ENCODE measurements at places on chromosomes 13 and 19.
A peak's percentile ranks its signal among the peaks of the same experiment; 100 is the strongest.

DNA sequence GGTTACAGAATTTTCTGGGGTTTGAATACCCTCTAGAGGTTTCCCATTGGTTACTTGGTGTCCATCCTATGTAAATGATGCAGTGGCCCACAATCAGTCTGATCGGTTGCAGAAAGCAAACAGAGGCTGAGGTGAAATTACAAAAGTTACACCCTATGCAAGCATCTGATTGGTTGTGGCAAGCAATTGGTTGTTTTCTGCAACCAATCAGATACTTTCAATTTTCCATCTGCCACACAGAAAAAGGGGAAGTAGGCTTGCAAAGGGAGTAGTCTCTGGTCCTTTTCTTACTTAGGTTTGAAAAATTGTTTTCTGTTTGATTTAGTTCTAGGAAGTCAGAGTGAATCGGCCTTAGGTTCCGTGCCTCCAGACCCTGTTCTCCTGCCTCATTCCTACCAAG lies 93.1 kb downstream of the WTIP start:
- DNase-seq, result no peak

DNA sequence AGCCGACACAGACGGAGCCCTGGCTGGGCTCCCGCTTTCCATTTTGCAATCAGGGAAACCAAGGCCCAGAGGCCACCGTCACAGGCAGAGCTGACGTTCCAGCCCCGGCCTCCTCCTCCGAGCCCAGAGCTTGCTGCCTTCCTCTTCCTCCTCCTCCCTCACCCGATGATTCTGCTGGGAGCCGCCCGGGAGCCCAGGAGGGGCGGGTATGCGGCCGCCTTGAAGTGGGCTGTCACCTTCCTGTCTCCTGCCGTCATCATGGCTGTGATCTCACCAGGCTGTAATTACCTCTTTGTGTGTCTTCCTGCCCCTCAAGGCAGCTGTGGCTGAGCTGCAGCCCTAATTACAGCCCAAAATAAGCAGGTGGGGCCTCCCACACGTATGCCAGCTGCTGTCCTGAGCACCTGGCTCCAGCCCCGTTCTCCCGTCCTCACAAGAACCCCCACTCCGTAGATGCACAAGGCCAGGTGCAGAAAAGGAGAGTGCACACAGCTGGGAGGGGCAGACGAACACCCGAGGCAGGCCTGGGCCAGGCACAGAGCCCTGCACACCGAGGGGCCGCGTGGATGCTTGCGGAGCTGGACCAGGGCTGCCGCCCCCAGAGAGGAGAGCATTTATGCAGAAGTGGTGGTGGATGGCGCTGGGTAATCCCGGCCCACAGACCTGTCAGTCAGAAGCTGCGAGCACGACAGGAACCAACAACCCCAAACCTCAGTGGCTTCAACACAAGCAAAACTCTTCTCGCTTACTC lies 4.0 kb downstream of the TPGS1 start:
- no peak for DNase-seq

- peak; percentile 32 for DNase-seq
These were observed 1.4 kb downstream of the CAPNS1 start for GRCh38 chr19:36141039-36141927.

GRCh38 chr13:36445891-36446351 lies 13.6 kb downstream of the CCNA1 start:
- DNase-seq, result no peak

DNA sequence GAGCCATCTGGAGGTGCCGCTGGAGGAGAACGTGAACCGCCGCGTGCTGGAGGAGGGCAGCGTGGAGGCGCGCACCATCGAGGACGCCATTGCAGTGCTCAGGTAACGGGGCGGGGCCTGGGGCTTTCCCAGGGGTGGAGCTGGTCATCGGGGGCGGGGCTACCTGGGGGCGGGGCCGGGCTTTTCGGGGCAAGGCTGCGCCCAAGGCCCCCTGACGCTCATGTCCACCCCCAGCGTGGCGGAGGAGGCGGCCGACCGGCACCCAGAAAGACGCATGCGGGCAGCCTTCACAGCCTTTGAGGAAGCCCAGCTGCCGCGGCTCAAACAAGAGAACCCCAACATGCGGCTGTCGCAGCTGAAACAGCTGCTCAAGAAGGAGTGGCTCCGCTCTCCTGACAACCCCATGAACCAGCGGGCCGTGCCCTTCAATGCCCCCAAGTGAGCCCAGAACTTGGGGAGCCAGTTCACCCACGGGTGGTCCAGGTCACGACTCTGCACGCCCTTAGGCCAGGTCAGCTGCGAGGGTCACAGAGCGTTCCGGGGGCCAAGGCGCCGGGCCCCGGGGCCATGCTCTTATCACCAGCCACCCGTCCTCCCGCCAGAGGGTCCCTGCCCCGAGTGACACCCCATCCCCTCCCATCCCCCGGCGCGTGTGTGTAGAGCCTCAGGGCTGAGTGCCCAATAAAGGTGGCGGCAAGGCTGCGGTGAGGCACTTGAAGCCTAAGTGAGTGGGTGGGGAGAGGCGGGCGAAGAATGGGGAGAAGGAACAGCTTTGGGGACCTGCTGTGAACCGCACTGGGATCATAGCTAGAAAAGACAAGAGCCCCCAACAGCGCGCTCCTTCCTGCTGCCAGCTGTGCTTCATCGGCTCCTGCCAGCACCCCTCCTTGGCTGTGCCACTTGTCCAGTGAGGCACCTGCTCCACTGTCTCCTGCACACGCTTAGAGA lies 10.7 kb downstream of the CCDC124 start:
- no peak for DNase-seq

- DNase-seq, result no peak
These were observed 5.9 kb downstream of the BORCS8 start for GRCh38 chr19:19185853-19186740.
